Stimulated activated CD8-positive, alpha-beta memory T cell treated with anti-CD3 and anti-CD28 coated beads, Interleukin-15, amount 100 ng/mL, for 24 hours (primary cell): ENCODE measurements at places on chromosomes 2 and 18.

- no peak for DNase-seq
Measured at GRCh38 chr2:83795777-83796176, 663.3 kb downstream of the SUCLG1 start.

DNA sequence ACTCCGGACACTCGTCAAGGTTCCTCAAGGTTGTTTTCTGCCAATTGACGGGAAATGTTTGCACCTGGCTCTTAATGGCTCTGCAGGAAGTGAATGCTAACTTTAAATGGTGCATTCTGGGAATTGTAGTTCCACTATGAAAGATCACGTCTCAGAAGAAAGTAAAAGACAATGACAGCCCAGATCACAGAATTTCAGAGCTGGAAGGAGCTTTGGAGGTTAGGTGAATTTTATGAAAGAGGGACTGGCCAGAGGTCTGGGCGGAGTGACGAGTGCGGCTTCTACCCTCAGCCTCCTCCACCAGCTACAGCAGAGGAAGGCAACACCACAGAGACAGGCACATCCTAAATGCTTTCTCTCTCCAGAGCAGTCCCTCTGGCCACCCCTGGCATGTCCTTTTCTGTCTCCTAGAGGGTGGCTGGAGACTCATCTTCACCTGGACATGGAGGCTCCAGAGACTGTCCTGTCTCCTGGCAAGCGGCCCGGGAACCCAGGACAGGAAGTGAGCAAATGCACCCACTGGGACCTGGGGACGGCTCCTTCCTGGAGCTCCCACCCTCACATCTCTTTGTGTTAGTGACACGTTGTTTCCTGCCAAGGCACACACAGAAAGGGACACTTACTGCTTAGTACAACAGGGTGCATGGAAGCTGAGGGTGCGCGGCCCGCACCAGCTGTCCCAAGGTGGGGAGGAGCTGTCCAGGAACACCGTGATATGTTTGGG, 19.4 kb downstream of the THAP4 start:
- no peak for DNase-seq

DNA sequence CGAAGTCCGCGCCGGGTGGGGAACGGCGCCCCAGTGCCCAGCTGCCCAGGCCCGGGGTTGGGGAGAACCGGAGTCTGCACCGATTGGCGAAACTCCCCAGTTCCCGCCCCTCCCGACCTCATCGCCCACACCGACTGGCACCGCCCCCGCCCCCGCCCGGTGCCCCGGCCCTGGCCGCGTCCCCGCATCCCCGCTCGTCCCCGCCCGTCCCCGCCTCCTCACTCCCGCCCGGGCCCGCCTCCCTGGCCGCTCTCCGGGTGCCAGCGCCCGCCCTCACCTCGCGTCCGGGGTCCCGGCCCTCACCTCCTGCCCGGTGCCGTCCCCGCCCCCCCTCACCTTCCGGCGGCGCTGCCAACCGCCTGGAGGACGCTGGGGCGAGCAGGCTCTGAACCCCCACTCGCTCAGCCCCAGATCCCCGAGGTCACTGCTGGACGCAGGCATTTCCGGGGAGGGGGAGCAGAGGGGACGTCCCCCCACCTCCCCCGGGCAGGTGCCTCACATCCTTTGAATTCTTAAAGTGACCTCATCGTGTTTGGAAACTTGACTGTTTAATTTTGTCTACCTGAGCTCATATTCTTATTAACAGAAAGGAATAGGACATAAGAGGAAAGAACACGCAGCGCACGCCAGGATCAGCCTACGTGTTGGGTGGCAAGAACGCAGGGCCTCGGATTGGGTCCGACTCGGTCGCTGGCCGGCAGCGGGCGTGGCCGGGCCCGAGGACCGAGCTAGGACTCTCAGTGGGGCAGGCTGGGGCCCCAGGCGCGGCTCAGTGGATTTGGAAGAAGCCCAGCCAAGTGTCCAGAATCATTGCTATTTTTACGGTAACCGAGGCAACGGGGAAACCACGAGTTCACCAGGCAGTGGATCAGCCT, at the start of gene FAM110C:
Gene FAM110C (minus strand): TSS at position 35 of the 875 bp plus-strand sequence. CDS start 120 bp downstream, outside the sequence.
- no peak for DNase-seq

GRCh38 chr2:117692001-117692763, 122.3 kb upstream of the DDX18 start:
- no peak for DNase-seq

- DNase-seq: no peak
Measured at GRCh38 chr18:55314031-55314430, 274.0 kb downstream of the TCF4 start.

DNA sequence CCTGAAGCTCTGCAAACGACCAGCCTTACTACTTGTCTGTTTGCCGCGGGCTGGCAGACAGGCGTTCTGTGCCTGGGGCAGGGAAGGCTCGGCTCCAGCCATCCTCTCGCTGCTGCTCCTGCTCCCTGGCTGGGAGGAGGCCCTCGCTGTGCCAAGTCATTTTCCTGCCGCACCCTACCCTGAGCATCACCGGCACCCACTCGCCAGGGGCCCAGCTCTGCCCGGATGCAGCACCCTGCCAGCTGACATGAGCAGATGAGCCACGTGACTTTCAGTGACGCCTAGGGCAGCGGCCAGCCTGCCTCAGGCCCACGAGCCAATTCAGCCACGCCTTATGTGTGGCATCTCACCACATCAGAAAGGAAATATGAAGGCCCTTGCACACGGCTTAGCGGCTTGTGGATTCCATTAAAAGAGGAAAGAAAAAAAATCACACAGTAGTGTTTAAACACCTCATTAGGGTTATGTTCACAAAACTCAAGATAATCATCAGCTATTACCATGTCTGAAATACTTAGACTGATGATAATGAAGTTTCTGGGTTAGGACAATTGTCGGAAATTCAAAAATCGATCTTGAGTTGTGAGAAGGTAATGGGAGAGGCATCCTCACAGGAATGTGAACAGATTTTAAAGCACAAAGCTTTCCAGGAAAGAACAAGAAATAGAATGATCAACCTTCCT, 250.5 kb downstream of the TWIST2 start:
- no peak for DNase-seq

- no peak for DNase-seq
Measured at GRCh38 chr2:9178110-9178903, 28.3 kb upstream of the ASAP2 start.
